ENCODE measurements at places on chromosomes 7 and 10.

- no peak for DNase-seq
Measured at GRCh38 chr10:60429084-60429849, 39.6 kb upstream of the ANK3 start.

- no peak for DNase-seq
Measured at GRCh38 chr10:44030132-44030531, 354.8 kb downstream of the CXCL12 start.

GRCh38 chr7:149422914-149423301, 38.0 kb downstream of the ZNF777 start:
- no peak for DNase-seq

DNA sequence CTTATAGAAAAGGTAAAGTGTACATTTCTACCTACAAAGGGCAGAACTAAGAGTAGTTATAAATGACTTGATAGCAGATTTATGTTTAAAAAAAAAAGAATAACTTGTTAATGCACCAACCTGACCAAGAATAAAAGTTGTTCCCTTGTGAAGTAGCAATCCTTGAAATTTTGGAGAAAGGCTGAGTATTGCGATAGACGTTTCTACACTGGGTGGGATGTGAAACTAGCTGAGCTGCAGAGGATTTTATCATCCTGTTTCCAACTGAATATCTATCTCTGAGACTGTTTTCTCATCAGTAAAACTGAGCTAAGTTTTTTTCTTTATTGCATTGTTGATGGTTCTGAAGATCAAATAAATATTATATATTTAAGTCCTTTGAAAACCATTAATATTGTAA, 14.6 kb downstream of the MDFIC start:
- DNase-seq: no peak

DNA sequence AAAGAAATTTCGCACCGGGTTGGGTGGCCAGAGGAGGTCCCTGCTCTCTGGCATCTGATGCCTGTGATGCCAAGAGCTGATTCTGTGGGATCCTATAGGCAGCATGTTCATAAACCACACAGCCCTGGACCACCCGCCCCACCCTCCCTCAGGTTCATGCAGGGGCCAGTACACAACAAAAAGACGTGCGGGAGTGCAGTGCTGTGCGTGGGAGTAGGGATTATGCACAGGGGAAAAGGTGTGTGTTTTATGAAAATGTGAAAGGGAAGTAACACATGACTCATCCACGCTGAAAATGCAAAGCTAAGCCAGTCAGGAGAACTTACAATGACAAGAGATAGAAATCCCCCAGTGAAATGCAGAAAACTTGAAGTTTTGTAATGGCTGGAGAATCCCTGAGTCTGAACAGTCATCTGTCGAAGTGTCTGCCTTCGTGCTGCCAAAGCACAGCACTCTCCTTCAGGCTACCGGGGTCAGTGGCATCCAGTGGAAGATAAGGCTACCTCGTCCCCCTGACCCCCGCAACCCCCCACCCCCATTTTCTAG, 1.1 kb downstream of the KIAA1217 start:
- no peak for DNase-seq

GRCh38 chr7:46450425-46450824, 529.4 kb upstream of the IGFBP3 start:
- DNase-seq: no peak

DNA sequence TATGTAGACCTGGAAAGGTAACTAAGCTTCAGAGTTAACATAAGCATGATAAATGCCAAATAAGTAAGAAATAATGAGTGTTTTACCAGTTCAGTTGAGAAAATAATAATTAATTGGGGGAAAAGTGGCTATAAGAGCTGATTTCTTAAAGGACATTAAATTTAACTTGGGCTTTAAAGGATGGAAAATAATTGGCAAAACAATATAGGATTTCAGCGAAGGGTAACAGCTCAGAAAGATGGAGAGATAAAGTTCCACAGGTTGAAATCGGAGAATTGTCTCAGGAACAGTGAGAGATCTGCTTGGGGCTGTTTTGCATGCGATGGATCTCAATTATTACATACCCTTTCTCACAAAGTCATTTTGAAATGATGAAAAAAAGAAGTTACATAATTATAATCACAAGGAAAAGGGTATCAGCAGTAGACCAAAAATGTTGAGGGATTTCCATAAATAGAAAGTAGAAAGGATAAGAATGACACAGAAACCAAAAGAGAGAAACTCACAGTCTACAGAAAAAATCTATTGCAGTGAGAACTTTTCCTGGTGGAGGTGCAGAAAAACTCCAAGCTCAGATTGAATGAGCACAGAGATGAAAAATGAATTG, 40.1 kb upstream of the ITGB8 start:
- no peak for DNase-seq

DNA sequence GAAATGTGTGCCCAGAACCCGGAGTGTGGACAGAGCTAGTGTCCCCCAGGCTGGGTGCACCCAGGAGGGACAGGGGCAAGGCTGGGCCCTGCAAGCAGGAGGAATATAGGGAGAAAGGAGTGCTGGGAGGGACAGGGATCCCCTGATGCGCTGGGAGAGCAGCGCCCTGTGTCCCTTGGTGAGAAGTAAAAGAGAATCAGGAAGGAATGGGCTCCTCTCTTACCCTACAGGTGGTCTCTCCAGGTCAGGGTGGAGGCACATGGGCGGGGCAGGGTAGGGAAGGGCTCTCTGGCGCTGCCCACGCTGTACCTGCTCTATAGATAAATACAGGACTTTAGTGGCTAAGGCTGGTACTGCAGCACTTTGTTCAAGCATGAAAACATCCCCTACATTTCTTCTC, 753.8 kb downstream of the GRID1 start:
- no peak for DNase-seq

All from DMS153 (cell line).